Activated T-helper 17 cell treated with anti-CD3 and anti-CD28 coated beads, Interleukin-2, amount 50 U/mL, for 72 hours (primary cell): ENCODE measurements at places on chromosomes 3 and 15. TPM values are rescaled to one million over a fixed set of nuclear protein-coding genes. Genes with fewer than 3 reads are reported as not detected.
A peak's percentile ranks its signal among the peaks of the same experiment; 100 is the strongest.

The CFAP100 gene
- not detected for total RNA-seq

DNA sequence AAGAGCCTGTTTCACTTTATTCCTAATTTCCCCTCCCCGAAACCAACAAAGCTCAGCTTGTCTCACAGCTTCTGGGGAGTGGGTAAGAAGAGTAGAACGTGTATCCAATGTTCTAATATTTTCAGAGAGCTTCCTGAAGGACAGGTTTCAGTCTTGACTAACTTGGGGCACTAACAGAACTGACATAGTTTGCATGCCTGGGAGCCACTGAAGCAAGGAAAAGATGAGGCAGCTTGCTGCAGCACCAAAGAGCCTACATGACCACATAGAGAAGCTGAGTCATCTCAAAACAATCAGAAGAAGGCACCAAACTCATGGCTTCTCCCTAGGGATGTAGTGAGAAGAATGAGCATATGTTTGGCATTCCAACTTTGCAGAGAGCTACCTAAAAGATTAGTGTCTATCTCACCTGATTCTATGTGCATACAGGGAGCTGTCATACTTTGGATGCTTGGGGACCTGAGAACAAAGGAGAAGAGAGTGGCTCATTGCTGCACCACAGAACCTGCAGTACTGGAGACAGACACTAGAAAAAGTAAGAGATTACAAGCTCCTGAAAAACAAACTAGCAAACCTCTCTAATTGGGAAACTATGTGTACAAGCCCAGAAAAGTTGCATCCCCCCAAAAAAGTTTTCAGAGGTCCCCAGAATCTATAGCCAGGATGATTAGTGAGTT, 86.9 kb downstream of the DCLK3 start:
- ATAC-seq: peak; percentile 7

GRCh38 chr15:55241891-55242290, 45.1 kb upstream of the RSL24D1 start:
- ATAC-seq: peak; percentile 50

DNA sequence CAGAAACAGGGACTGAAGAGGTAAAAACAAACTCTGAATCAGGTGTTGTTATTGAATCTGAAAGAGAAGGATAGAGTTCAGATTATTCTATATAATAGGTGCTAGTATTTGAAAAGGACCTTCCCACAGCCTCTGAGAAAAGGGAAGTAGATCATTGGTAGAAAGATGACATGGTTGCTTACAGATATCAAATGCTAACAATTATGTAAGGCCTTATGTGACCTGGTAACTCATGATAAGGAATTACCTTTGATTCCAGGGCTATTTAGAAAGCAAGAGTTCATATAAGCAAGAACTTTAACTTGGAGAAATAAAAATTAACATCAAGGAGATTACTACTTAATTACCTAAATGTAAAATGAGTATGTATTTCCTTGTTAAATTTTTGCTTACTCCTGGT, 7.6 kb downstream of the SLC27A2 start:
- ATAC-seq: no peak
